ENCODE measurements at places on chromosomes 12 and 14.

DNA sequence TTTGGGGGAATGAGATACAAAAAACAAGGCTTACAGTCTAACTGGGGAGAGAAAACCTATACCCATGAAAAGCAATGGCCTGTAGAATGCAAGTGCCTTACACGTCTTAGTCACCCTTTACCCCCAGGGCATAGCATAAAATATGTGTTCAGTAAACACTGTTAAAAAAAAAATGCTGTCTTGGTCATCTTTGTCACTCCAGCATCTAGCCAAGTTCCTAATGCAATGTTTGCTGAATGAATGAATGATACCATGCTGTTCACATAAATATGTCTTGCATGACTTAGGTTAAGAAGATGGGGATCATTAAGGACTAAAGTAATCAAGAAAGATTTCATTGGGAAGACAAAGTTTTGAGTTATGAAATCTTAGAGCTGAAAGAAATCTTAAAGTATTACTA lies 38.5 kb downstream of the PPP2R5E start:
- DNase-seq = no peak

DNA sequence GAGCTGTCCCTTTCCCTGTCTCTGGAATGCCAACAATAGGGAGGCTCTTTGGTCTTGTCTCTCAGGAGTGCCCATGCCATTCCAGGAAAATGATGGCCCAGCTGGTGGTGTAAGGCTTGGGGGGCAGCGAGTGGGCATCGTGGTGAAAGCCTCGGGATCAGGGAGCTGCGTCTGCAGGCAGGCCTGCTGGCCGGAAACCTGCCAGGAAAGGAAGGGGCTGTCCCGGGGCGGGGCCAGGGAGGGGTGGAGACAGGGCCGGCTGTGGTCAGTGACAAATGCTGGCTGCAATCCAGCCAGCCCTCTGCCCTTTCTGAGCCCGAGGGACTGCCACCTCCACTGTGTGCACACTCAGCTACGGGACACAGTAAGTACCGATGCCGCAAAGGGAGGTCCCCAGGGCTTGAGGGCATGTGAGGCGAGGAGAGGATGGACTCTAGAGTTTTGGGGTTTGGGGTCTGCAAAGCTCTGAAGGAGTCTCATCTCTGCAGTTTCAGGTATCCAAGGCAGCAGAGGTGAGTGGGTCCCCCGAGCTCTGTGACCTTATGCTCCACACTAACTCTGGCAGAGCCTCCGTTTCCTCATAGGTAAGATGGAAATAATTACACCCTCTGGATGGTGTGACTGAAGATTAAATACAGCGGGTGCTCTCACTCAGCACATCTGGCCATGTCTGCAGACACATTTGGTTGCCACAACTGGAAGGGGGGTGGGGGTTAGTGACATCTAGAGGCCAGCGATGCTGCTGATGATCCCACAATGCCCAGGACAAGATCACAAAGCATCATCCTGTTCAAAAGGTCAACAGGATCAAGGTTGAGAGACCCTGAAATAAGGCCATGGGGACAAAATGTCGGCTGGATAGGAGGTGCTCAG lies at the start of gene SERPINA5:
TSS of gene SERPINA5 (plus strand) at position 300 of the 873 bp plus-strand sequence. CDS start 5,937 bp downstream, outside the sequence.
- DNase-seq = no peak

GRCh38 chr12:113781415-113782198 lies 184.5 kb downstream of the RBM19 start:
- DNase-seq = peak; percentile 20

DNA sequence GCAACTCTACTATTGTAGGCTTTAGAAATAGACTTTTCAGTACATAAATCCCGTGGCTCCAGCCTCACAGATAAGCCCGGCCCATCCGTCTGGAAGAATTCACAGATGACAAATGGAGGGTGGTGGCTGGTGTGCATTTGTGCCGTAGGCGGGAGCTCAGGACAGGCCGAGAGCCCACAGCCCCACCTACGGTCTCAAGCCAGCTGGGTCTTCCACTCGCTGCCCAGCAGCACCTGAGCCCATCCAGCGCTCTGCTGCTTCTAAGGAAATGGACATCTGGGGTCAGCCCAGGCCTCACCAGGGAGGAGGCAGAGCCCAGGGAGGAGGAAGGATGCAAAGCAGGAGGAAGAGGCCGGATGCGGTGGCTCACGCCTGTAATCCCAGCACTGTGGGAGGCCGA lies 72.8 kb downstream of the KIF26A start:
- no peak for DNase-seq

Data from OCI-M1 (cell line).